ENCODE measurements at places on chromosomes 2 and 18. TPM values are rescaled to one million over a fixed set of nuclear protein-coding genes. Genes with fewer than 3 reads are reported as not detected.

DNA sequence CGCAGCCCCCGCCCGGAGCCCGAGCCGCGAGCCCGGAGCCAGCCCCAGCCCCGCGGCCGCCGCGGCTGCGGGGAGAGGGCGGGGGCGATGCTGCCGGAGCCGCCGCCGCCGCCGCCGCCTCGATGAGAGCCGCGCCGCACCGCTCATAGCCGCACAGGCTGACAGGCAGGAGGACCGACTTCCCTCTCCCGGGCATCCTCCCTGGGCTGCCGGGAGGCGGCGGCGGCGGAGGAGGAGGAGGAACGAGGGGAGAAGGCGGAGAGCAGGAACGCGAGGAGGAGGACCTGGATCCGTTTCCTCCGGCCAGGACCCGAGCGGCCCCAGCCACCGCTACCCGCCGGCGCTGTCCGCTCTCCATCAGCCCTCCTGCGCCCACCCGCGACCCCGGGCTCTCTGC lies 370 bp downstream of the KLHL29 start:
- H3K36me3 ChIP-seq = no peaks in the 10 kb centered on the region
- peak; percentile 72 for DNase-seq
- H3K27ac ChIP-seq = no peak overlapping the region
- H3K4me3 ChIP-seq = no peak overlapping the region

GRCh38 chr2:181074457-181074856 lies 94.1 kb downstream of the UBE2E3 start:
- H3K4me3 ChIP-seq = no peak overlapping the region
- no peaks in the 10 kb centered on the region for H3K27me3 ChIP-seq
- peaks cover 29% of the 10 kb centered on the region for H3K4me1 ChIP-seq
- H3K27ac ChIP-seq = no peak overlapping the region
- DNase-seq = no peak

Gene RAX
- total RNA-seq = not detected

- H3K27me3 ChIP-seq = no peaks in the 10 kb centered on the region
- no peaks in the 10 kb centered on the region for H3K36me3 ChIP-seq
- no peak for DNase-seq
- H3K4me1 ChIP-seq = no peaks in the 10 kb centered on the region
- H3K27ac ChIP-seq = no peak overlapping the region
These were observed 128.0 kb upstream of the ALPP start for GRCh38 chr2:232250246-232251175.

Gene VSNL1
- 6.1 TPM for total RNA-seq

GRCh38 chr2:175730050-175730449 lies 272.0 kb downstream of the LNPK start:
- no peaks in the 10 kb centered on the region for H3K27me3 ChIP-seq
- H3K27ac ChIP-seq = no peak overlapping the region
- no peak overlapping the region for H3K4me3 ChIP-seq
- DNase-seq = no peak
- H3K4me1 ChIP-seq = peaks cover 6% of the 10 kb centered on the region
- H3K36me3 ChIP-seq = no peaks in the 10 kb centered on the region

Gene GLB1L
- total RNA-seq = 6.2 TPM

- peaks cover 8% of the 10 kb centered on the region for H3K4me1 ChIP-seq
- DNase-seq = no peak
- peaks cover 6% of the 10 kb centered on the region for H3K27me3 ChIP-seq
- H3K36me3 ChIP-seq = no peaks in the 10 kb centered on the region
- no peak overlapping the region for H3K27ac ChIP-seq
- H3K4me3 ChIP-seq = no peak overlapping the region
These were observed 88.8 kb upstream of the NYAP2 start for GRCh38 chr2:225310745-225311144.

Gene EFEMP1
- 1.2 TPM for total RNA-seq

DNA sequence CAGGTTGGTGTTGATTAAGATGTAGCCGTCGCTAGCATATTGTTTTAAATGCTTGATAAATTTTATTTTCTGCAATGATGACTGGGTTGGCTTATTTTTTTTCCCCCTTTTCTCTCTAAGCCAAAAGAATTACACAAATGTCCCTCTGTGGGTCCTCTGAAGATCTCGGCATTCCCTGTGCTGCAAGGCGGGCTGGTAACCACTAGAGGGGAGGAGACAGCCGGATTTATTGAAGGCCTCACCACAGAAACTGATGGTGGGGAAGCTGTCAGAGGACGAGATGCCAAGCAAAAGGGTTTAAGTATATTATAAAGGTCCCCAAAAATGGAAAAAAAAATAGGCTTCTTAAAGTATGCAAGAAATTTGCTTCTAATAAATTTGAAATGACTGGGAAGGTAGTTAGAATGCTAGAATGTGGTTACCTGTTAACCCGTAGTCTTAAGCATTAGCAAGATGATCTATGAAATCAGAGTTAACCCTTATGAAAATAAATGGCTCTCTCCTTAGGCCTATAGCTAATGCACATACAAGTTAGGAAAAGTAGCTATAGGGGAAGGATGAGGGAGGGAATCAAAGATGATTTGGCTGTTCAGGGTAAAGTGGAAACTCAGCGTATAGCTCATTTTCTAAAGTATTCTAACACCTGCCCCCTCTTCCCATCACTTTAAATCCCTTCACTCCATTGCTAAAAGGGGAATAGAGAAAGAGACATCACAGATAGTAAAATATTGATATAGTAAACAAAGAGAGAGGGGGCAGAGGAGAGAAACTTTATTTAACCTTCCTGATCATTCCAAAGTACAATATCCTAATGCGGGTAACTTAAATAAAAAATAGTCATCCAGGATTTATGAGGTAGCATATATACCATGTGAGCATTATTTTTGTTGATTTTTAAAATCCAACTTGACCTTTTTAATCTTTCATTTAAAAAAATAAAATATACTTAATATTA lies 894.5 kb upstream of the POU3F3 start:
- H3K27me3 ChIP-seq = no peaks in the 10 kb centered on the region
- peaks cover 5% of the 10 kb centered on the region for H3K4me1 ChIP-seq
- peak; percentile 71 for DNase-seq
- no peak overlapping the region for H3K27ac ChIP-seq
- no peak overlapping the region for H3K4me3 ChIP-seq

GRCh38 chr2:165745916-165746315 lies 48.1 kb downstream of the GALNT3 start:
- H3K27ac ChIP-seq = no peak overlapping the region
- DNase-seq = no peak
- H3K27me3 ChIP-seq = no peaks in the 10 kb centered on the region
- no peaks in the 10 kb centered on the region for H3K36me3 ChIP-seq

- H3K27ac ChIP-seq = no peak overlapping the region
- peaks cover 5% of the 10 kb centered on the region for H3K36me3 ChIP-seq
- H3K4me3 ChIP-seq = no peak overlapping the region
- no peaks in the 10 kb centered on the region for H3K27me3 ChIP-seq
These were observed 151.7 kb downstream of the ANKRD44 start for GRCh38 chr2:197158591-197159550.

DNA sequence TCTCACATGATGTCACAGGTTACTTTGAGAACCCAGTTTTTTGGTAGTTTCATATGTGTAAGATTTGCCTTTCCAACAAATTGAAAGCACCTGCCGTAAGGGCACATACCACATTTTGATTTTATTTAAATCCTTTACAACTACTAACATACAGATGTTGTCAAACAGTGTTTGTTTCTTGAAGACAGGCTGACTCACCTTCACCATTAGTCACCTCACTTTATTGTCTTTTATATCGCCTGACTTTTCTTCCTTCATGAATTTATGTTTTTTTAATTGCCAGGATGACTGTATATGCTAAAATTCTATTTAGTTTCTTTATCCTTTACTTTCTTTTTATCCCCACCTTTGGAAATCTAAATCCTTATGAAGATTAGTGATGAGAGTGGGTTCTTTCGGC lies 886.7 kb downstream of the SUCLG1 start:
- no peaks in the 10 kb centered on the region for H3K36me3 ChIP-seq
- H3K4me1 ChIP-seq = peaks cover 2% of the 10 kb centered on the region
- H3K4me3 ChIP-seq = no peak overlapping the region
- no peak overlapping the region for H3K27ac ChIP-seq
- no peak for DNase-seq

GRCh38 chr2:109694190-109694589 lies 80.0 kb downstream of the SOWAHC start:
- H3K27ac ChIP-seq = no peak overlapping the region
- no peak overlapping the region for H3K4me3 ChIP-seq
- no peaks in the 10 kb centered on the region for H3K4me1 ChIP-seq
- peaks cover 2% of the 10 kb centered on the region for H3K27me3 ChIP-seq
- H3K36me3 ChIP-seq = peaks cover 5% of the 10 kb centered on the region

Gene LBX2
- 0.96 TPM for total RNA-seq

Data from glutamatergic neuron (in vitro differentiated cells).